Fibroblast of lung (primary cell): ENCODE measurements at places on chromosomes 7 and 10. TPM values are rescaled to one million over a fixed set of nuclear protein-coding genes. Genes with fewer than 3 reads are reported as not detected.
A peak's percentile ranks its signal among the peaks of the same experiment; 100 is the strongest.

GRCh38 chr7:131959106-131959812 is 402.8 kb upstream of the PODXL start:
- no peaks in the 10 kb centered on the region for H3K27me3 ChIP-seq
- no peaks in the 10 kb centered on the region for H3K4me1 ChIP-seq
- H3K27ac ChIP-seq = no peak overlapping the region

GRCh38 chr10:122021828-122022227 is 32.9 kb downstream of the TACC2 start:
- no peaks in the 10 kb centered on the region for H3K36me3 ChIP-seq
- no peaks in the 10 kb centered on the region for H3K4me1 ChIP-seq
- no peak for DNase-seq
- H3K4me3 ChIP-seq = peak overlapping the region; percentile 21
- peaks cover 9% of the 10 kb centered on the region for H3K27me3 ChIP-seq

DNA sequence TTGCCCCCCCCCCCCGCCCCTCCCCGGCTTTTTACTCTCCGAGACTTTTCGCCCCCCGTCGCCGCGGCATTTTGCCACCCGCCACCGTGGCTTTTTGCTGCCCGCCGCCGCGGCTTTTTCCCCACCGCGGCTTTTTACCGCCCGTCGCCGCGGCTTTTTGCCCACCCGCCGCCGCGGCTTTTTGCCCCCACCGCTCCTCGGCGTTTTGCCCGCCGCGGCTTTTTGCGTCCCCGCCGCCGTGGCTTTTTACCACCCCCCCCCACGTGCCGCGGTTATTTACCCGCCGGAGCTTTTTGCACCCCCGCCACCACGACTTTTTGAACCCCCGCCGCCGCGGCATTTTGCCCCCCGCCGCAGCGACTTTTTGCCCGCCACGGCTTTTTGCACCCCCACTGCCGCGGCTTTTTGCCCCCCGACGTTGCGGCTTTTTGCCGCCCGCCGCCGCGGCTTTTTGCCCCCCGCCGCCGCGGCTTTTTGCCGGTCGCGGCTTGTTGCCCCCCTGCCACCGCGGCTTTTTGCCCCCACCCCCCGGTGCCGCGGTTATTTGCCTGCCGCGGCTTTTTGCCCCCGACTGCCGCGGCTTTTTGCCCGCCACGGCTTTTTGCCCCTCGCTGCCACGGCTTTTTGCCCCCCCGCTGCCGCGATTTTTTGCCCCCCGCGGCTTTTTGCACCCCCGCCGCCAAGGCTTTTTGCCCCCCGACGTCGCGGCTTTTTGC is 461.1 kb downstream of the ZNF33B start:
- DNase-seq = no peak
- no peaks in the 10 kb centered on the region for H3K27me3 ChIP-seq
- H3K4me3 ChIP-seq = no peak overlapping the region
- H3K27ac ChIP-seq = no peak overlapping the region

DNA sequence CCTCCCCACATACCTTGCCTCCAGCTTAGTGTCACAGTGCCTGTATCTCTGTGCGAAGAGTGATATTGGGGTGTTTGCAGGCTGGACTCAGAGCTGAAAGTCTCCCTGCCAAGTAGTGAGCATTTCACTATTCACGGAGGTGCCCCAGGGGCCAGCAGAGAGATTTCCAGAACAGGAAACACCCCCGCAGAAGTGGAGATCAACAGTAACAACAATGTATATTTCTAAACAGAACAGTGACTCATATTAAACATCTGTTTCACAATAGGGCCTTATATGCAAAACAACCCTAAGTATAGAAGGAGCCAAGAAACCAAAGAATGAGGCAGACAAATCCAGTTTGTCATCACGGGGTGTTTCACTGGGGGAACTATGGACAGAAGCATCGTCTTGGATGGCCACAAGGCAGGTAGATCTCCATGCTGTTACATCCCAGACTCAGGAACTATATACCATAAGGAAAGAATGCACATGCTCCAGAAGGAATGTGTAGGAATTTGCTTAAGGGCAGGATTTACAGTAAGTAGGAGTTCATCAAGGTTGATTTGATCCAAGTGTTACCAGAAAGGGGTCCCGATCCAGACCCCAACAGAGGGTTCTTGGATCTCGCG is 29.3 kb upstream of the CCL24 start:
- peak; percentile 91 for DNase-seq
- peak overlapping the region; percentile 38 for H3K27ac ChIP-seq
- no peaks in the 10 kb centered on the region for H3K27me3 ChIP-seq

KIF20B gene
- total RNA-seq = 6.7 and 9.2 TPM in 2 replicates

IFIT1 gene
- total RNA-seq = 21.8 and 25.8 TPM in 2 replicates

- no peaks in the 10 kb centered on the region for H3K27me3 ChIP-seq
- H3K4me3 ChIP-seq = no peak overlapping the region
- no peaks in the 10 kb centered on the region for H3K4me1 ChIP-seq
These were observed 254.8 kb downstream of the INHBA start for GRCh38 chr7:41448104-41448503.

NUTM2E gene
- total RNA-seq = under 0.01 TPM in 1 of 2 replicates, not detected in the other

GRCh38 chr7:90816511-90817142 is 220.5 kb downstream of the CDK14 start:
- peaks cover 6% of the 10 kb centered on the region for H3K4me1 ChIP-seq
- H3K36me3 ChIP-seq = no peaks in the 10 kb centered on the region
- no peaks in the 10 kb centered on the region for H3K27me3 ChIP-seq
- peak; percentile 88 for DNase-seq

CD36 gene
- 41.0 and 93.5 TPM in 2 replicates for total RNA-seq

KLF14 gene
- under 0.01 TPM in 2 replicates for total RNA-seq

GRCh38 chr10:70978816-70979480 is 90.6 kb upstream of the PCBD1 start:
- no peaks in the 10 kb centered on the region for H3K36me3 ChIP-seq
- peaks cover 5% of the 10 kb centered on the region for H3K27me3 ChIP-seq
- DNase-seq = no peak
- H3K27ac ChIP-seq = no peak overlapping the region
- no peaks in the 10 kb centered on the region for H3K4me1 ChIP-seq

DNA sequence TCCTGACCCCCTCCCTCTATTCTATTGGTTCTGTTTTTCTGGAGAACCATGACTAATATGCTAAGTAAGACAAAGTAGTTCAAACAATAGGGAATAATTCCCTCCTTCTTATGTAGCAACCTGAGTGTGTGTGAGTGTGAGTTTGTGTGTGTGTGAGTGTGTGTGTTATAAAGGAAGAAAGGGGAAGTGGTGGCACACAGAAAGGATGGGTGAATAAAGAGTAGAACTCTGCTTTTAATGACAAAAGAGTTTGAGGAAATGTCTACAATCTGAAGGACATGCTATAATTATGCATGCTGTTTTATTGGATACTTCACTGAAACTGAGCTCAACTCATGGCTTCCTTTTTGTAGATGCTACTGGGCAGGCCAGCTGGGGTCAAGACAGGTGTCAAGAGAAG is 489.5 kb downstream of the REEP3 start:
- H3K4me1 ChIP-seq = no peaks in the 10 kb centered on the region
- H3K27ac ChIP-seq = no peak overlapping the region
- DNase-seq = no peak
- no peaks in the 10 kb centered on the region for H3K27me3 ChIP-seq
- H3K4me3 ChIP-seq = no peak overlapping the region

ENKUR gene
- total RNA-seq = under 0.01 and 0.17 TPM in 2 replicates

DNA sequence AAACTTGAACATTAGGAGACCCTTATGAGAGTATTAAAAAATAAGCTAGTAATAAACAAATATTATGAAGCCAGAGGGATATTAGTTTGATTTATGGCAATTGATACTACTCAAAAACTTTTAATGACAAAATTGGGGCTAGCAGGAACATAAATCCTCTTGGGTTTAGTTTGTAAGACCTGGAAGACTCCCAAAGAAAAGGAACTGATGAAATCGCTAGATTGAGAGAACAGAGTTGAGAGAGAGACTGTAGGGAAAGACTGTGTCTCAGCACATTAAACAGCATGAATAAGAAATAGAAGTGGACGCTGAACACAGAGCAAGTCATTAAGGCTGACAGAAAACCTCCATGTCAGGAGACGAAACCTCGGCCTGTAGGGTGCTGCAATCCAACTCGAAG is 56.4 kb downstream of the ICA1 start:
- H3K4me3 ChIP-seq = no peak overlapping the region
- no peaks in the 10 kb centered on the region for H3K36me3 ChIP-seq
- no peaks in the 10 kb centered on the region for H3K27me3 ChIP-seq
- H3K4me1 ChIP-seq = no peaks in the 10 kb centered on the region
- no peak for DNase-seq

DNA sequence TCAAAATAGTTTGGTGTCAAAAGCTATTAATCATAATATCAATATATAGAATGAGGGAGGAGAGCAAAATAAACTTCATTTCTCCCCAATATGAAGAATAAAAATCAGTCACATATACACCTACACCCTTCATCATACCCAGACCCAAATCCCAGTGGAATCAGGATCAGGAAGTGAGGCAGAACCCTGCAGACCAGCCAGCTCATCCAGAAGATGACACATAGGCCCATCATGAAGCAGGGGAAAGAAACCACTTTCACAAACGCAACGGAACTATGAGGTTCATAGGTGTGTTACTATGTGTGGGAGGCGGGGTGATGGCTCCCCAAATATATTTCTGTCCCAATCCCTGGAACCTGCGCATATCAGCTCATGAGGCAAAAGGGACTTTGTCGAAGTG is 89.0 kb downstream of the RSU1 start:
- no peak for DNase-seq
- H3K4me1 ChIP-seq = no peaks in the 10 kb centered on the region
- peaks cover 1% of the 10 kb centered on the region for H3K36me3 ChIP-seq
- no peak overlapping the region for H3K4me3 ChIP-seq
- no peak overlapping the region for H3K27ac ChIP-seq

PTPN20 gene
- 0.33 and 1.5 TPM in 2 replicates for total RNA-seq

GRCh38 chr7:150977382-150978125 is 567 bp downstream of the KCNH2 start:
- H3K36me3 ChIP-seq = no peaks in the 10 kb centered on the region
- DNase-seq = no peak
- H3K4me1 ChIP-seq = no peaks in the 10 kb centered on the region
- no peak overlapping the region for H3K27ac ChIP-seq
- no peak overlapping the region for H3K4me3 ChIP-seq
- H3K27me3 ChIP-seq = peaks cover 56% of the 10 kb centered on the region

- peak overlapping the region; percentile 88 for H3K4me3 ChIP-seq
- no peak overlapping the region for H3K27ac ChIP-seq
- no peaks in the 10 kb centered on the region for H3K27me3 ChIP-seq
These were observed 2.0 kb downstream of the BAG3 start for GRCh38 chr10:119653209-119653608.

GRCh38 chr10:34656661-34657060 is 158.4 kb downstream of the PARD3 start:
- no peaks in the 10 kb centered on the region for H3K27me3 ChIP-seq
- no peak for DNase-seq
- H3K27ac ChIP-seq = no peak overlapping the region
- H3K4me1 ChIP-seq = peaks cover 3% of the 10 kb centered on the region
- no peaks in the 10 kb centered on the region for H3K36me3 ChIP-seq

CAMK1D gene
- 1.5 and 2.3 TPM in 2 replicates for total RNA-seq

ABCB4 gene
- total RNA-seq = 0.26 and 0.66 TPM in 2 replicates

- no peak overlapping the region for H3K4me3 ChIP-seq
- DNase-seq = peak; percentile 64
- no peaks in the 10 kb centered on the region for H3K4me1 ChIP-seq
These were observed 83.5 kb downstream of the GNAT3 start for GRCh38 chr7:80428161-80429054.

RGS10 gene
- 50.9 and 67.8 TPM in 2 replicates for total RNA-seq

- peaks cover under 1% of the 10 kb centered on the region for H3K36me3 ChIP-seq
- H3K27me3 ChIP-seq = no peaks in the 10 kb centered on the region
These were observed 21.7 kb upstream of the BTBD16 start for GRCh38 chr10:122249303-122249850.

PANK1 gene
- 5.9 and 9.2 TPM in 2 replicates for total RNA-seq

GRCh38 chr10:22010973-22011408 is 7.5 kb upstream of the DNAJC1 start:
- no peak overlapping the region for H3K27ac ChIP-seq
- no peaks in the 10 kb centered on the region for H3K36me3 ChIP-seq
- no peak overlapping the region for H3K4me3 ChIP-seq
- H3K27me3 ChIP-seq = no peaks in the 10 kb centered on the region

DNA sequence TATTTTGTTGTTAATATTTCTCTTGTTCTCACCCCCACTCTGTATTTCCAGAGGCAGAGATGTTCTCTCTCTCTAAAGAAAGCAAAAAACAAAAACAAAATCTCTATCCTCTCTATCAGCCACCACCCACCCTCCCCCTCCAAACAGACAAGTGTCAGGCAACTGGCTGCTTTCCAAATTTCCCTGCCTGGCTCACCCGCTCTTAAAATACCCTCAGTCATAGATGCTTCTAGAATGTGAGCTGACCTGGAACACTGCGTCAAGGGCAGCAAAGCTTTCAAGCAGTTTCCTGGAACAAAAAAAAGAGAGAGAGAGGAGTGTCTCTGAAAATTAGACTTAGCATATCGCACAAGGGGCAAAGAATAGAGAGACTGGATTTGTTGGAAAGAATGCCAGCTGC is 341.0 kb upstream of the ZMIZ1 start:
- no peak overlapping the region for H3K27ac ChIP-seq
- DNase-seq = no peak
- H3K27me3 ChIP-seq = peaks cover 21% of the 10 kb centered on the region
- no peaks in the 10 kb centered on the region for H3K4me1 ChIP-seq
- no peak overlapping the region for H3K4me3 ChIP-seq

NEBL gene
- 0.33 and 1.3 TPM in 2 replicates for total RNA-seq

GRCh38 chr7:135729230-135729629 is 1.2 kb upstream of the SLC13A4 start:
- peaks cover 8% of the 10 kb centered on the region for H3K36me3 ChIP-seq
- H3K4me3 ChIP-seq = no peak overlapping the region
- no peak overlapping the region for H3K27ac ChIP-seq
- no peak for DNase-seq
- H3K27me3 ChIP-seq = no peaks in the 10 kb centered on the region
- H3K4me1 ChIP-seq = no peaks in the 10 kb centered on the region

DNA sequence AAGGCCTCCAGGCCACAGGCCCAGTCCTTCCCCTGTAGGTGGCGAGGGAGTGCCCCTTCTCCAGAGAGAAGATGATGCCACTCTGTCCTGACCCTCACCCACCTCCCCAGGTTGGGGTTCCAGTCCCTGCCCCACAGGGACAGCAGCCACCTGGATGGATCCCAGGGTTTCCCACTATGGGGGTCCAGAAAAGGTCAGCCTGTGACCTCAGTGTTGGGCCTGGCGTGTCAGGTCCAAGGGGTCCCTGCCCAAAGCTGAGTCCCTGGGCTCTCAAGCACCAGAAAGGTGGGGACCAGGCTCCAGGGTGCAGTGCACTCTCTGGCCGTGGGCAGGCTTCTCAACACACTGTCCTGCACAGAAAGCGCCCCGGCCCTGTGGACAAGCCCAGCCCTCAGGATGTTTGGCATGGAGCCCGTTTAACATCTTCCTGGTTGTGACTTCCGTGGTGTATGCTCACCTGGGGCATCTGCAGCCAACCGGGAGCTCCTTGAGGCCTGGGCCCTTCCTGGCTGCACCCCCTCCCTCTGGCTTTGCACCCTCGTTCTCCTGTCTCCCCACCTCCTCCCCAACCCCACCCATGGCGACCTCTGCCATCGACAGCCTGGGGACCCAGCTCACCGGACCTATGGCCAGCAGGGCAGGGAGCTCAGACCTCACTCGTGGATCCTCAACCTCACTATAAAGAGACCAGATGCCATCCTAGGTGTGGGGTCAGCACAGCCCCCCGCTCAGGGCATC is 58.3 kb upstream of the PPP2R2D start:
- no peaks in the 10 kb centered on the region for H3K36me3 ChIP-seq
- H3K27me3 ChIP-seq = no peaks in the 10 kb centered on the region
- no peak overlapping the region for H3K27ac ChIP-seq
- DNase-seq = no peak
- H3K4me1 ChIP-seq = no peaks in the 10 kb centered on the region
- no peak overlapping the region for H3K4me3 ChIP-seq

- no peak overlapping the region for H3K27ac ChIP-seq
- no peaks in the 10 kb centered on the region for H3K36me3 ChIP-seq
- H3K4me3 ChIP-seq = no peak overlapping the region
- H3K4me1 ChIP-seq = no peaks in the 10 kb centered on the region
- no peak for DNase-seq
- H3K27me3 ChIP-seq = no peaks in the 10 kb centered on the region
These were observed 290.7 kb downstream of the TCERG1L start for GRCh38 chr10:131020775-131021174.
